Liver (tissue), 10 donors: ENCODE measurements at places on chromosomes 12 and 14. TPM values are rescaled to one million over a fixed set of nuclear protein-coding genes. Genes with fewer than 3 reads are reported as not detected.

LTBR gene
- total RNA-seq, result 15.8 TPM

PTGER2 gene
- 1.9 TPM for total RNA-seq

SDS gene
- total RNA-seq, result 70.4 TPM

DNA sequence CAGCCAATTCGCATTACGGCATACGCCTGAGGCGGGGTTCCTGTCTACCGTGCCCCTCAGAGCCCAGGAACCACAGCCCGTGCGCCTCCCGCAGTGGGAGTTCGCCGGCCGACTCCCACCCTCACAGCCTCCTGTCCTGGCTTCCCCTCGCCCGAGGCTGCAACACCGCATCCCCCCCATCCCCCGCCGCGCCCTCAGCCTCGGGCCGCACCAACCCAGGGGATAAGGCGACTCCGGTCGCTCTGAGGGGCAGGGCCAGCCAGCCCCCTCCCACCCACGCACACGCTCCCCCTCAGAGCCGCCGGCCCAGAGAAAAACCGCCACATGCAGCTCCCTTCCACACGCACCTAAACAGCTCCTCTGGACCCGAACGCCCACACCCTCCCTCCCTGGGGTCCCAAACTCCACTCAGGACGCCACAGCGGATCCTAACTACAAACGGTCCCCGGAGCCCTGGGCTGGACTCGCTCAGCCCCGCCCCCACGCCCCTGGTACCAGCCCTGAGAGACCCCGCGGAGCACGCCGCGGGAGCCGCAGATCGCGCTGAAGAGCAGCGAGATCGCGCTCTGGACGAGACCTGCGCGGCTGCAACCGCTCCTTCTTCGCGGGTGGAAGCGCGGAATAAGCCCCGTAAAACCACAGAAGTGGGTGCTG, at the start of gene C14orf39:
C14orf39 (minus strand) TSS at position 466 of the 654 bp plus-strand sequence. CDS start 985 bp downstream, outside the sequence.
- no peak for DNase-seq

- no peak for DNase-seq
Measured at GRCh38 chr12:24118668-24119067, 169.2 kb upstream of the SOX5 start.

DNA sequence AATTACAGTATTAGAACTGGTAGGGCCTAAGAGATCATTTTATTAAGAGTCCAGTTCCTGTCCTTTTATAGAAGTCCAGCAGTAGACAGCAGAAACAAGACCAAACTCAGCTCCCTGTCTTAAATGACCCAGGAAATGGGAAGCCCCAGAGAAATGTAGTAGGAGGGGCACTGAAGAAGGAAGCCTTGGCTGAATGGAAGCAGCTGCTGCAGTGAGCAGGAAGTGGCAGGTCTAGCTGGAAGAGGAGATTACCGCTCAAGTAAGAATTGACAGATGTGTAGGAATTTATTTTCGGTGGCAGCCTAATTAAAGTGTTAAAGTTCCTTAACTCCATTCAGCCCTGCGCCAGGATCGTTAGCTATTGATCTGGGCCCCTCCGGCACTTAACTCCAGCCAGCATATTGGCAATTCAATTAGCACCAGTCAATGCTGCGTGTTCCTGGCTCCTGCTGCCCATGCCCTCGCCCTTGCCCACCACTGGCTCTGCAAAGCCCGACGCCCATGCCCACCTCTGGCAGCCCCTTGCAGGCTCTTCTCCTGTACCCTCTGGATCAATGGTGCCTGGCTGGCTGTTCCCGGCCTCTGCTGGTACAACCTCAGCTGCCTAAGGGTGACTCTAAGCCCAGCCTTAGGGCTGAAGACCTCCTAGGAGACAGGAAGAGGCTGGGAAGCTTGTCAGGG, 21.1 kb downstream of the ZFHX2 start:
- no peak for DNase-seq

DNA sequence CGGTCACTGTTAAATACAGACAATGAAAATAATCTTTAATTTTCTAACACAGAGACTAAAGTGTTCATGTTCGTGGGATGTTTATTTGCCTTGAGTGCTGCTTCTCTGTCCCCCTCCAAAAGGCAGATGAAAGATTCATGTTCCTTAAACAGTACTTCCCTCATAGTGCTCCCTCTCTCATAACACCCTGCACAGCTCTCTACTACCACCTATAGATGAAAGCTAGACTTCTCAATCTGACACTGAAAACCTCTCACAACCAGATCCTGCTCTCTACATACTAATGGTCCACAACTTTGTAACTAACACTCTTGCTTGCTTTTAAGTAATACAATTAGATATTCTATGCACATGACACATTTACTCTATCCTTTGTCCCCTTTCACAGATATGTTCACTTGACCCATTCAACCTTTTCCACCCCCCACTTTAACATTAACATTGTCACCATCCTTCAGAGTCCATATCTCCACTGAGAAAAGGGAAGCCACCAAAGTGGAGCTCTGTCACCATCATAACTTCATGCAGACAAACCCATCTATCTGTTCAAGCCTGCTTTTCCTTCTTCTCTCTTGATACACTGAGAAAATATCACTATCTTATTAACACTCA, 266.4 kb upstream of the USP15 start:
- DNase-seq, result no peak

DNA sequence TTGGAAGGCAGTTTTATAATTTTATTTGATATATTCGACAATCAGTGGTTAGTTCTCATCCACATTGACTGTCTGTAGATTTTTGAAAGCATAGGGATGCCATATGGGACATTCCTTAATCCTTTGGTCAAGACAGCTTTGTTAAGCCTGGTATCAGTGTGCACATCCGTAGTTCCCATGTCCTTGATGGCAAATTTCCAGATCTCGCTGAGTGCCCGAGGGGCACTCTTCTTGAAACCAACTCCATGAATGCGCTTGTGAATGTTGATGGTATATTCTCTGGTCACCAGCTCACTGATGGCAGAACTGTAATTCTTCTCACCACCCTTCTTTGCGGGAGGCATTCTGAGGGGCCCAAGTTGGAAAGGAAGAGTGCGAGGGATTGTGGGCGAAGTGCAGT, 6.1 kb upstream of the DENND5B start:
- DNase-seq, result no peak

DNA sequence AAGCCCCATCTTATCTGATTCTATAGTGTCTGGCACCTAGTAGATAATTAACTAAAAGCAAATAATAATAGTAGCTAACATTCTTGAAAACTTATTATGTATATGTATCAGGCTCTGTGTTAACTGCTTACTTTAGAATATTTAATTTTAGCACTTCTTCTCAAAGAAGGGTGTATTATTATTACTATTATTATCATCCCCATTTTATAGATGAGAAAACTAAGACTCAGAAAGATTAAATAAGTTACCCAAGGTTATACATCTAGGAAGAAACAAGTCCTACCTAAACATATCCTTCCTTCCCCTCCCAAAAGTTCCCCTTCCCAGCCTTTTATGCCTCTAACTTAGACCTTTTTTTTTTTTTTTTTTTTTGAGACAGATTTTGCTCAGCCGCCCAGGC, 61.4 kb downstream of the UBR7 start:
- DNase-seq, result no peak

- DNase-seq, result no peak
Measured at GRCh38 chr12:27907766-27908165, 64.8 kb downstream of the PTHLH start.

DNA sequence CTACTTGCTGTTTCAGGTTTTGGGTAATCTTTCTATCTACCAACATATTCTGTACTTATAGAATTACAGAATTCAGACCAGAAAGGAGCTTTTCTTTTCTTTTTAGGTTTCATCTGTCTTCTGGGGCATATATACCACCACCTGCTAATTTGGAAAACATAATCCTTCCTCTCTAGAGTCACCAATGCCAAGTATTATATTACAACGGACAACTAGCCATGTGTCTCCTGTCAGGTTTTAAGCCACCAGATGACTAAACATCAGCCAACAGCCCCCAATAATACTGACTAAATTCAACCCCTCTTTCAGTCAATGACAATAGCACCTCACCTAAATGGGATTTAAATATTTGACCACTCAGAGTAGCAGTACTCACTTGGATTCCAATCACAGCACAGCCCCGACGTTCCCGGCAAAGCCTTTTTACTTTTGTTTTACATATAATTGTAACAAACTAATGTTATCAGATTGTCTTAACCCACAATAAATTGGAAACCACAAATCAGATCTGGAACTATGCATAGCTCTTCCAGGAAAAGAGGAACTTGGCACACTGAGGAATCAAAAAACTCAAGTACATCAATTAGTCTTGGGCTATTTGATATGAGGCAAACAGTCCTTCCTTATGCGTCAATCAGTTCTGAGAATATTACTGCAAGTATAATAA, 13.5 kb downstream of the SLC11A2 start:
- no peak for DNase-seq

- no peak for DNase-seq
Measured at GRCh38 chr14:77306416-77306815, 14.3 kb downstream of the POMT2 start.

GRCh38 chr14:77260631-77261030, 10.4 kb downstream of the NGB start:
- no peak for DNase-seq

DNA sequence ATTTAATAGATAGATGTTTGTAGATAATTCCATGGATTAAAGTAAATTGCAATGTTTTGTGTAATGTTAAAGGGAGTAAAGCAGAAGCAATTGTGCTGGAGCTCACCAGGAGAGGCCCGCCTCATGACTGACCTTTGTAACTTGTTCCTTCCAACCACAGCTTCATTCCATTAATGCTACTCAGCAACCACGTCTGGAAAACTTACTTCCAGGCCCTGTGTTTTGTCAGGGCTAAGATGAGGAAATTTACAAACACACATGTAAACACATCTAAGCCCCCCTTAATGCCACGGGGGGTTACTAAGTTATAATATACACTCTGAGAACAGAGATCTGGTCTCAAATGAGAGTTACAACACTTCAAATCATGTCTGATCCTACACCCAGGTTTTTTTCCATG, 12.4 kb downstream of the LUM start:
- no peak for DNase-seq

DNA sequence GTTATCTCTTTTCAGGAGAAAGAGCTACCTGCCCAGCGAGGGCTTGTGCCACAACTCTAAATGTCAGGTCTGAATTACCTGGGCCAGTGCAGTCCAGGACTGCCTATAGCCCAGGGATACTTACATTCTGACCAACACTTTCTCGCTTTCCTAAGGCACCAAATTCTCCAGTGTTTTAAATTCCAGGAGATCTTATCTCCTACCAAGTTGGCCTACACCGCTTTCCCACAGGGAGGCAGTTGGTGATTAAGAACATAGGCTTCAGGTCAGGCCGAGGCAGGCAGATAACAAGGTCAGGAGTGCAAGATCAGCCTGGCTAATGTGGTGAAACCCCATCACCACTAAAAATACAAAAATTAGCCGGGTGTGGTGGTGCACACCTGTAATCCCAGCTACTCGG, 41.1 kb downstream of the RPS29 start:
- no peak for DNase-seq

- no peak for DNase-seq
Measured at GRCh38 chr12:116060764-116061163, 216.7 kb downstream of the MED13L start.

DNA sequence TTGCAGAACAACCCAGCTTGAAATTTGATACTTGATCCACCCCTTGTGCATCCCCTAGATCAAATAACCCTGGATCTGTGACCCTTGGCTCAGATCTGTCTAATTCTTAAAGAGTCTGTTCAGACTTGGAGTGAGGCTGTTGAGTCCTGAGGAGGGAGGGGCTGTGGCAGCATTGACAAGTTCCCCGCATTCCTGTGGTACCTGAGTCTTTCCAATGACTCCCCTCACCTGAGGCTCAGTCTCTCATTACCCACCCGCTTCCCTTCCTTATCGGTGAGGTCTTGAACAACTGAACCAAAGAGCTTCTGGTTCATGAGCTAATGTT, 16.1 kb upstream of the HDAC7 start:
- DNase-seq, result no peak

DNA sequence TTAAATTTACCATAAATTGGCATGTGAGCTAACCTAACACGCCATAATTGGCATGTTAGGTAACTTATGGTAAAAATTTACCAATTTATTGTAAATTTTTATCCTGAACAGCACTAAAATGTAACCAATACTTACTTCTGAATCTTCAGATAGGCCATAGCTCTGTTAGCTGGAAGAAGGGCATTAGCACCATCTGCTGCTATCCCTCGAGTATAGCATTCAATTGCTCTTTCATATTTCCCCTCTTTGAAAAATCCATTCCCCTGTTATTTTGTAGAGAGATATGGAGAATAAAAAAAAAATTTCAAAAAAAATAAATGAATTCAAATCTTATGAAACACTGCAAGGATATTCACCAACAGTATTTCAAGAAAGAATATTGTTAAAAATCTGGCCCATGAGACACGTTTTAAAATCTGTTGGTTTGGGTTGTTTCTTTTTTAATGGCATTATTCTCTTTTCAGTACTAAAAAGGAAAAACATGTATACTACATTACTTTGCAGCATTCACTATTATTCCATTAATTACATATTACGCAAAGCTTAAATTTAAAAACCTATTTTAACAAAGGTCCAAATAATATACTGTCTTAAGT, 19.1 kb downstream of the RPAP3 start:
- DNase-seq, result no peak
